NCI-H510A (cell line): ENCODE measurements at places on chromosomes 16 and 17.
A peak's percentile ranks its signal among the peaks of the same experiment; 100 is the strongest.

GRCh38 chr17:15447928-15448579 is 19.4 kb downstream of the CDRT4 start:
- no peak for DNase-seq

GRCh38 chr17:64277831-64278562 is 14.9 kb upstream of the TEX2 start:
- DNase-seq = no peak

- DNase-seq = peak; percentile 32
Observed at GRCh38 chr16:85750827-85751697, at the start of gene C16orf74. TSS of gene C16orf74 (minus strand) at chr16:85751096. CDS start at chr16:85735217, 15,879 bp downstream.

DNA sequence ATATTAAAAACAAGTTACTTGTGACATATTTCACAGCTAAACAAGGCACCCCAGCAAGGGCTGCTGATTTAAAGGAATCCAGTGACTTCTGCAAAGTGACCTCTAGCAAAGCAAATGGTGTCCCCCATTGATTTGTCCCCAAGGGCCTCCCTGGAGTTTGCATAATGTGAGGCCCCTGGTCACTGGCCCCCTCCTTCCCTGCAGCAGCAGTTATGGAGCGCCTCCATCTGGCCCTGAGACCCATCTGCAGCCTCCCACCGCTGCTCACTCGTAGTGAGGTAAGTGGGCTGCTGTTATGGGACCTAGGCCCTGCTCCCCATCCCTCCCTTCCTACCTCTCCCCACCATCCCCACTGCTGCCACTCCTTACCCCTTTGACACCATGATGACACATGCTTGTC is 19.6 kb upstream of the EEF2K start:
- no peak for DNase-seq

- DNase-seq = no peak
Observed at GRCh38 chr16:57307365-57307764, 22.9 kb upstream of the PLLP start.

DNA sequence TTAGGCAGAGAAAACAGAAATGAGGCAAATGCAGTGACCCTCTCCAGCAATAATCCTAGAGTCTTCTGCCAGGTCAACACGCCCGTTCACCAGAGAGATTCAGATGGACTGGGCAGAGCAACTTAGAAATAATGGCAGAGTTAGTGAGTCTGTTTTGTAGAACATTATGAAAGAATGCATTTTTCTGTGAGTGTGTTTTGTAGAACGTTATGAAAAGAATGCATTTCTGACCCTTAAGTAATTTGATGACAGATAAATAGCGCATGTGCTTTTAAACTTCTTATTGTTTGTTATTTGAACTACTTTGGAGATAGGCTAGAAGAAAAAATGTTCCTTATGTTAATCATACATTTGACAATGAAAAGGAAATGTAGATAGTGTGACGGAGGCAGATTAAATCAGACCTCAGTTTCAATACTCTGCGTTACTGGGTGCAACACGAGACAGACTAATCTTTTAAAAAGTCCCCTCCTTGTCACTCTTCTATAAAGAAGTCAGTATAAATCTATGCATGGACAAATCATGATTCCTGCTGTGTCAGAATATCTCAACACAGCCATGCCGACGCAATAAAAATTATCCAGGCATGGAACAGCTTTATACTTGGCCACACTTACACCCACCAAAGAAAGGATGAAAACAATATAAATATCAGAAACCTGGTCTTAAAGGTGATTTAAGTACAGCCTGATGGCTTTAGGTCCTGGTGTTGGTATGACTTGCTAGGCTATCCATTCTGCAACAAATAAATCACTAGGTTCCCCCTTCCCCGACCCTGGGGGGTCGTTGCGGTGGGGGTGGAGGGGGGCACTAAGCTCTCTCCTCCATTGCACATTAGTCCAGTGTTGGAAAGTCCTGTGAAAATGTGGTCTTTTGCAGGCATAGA is 47.8 kb downstream of the MARCHF10 start:
- no peak for DNase-seq

DNA sequence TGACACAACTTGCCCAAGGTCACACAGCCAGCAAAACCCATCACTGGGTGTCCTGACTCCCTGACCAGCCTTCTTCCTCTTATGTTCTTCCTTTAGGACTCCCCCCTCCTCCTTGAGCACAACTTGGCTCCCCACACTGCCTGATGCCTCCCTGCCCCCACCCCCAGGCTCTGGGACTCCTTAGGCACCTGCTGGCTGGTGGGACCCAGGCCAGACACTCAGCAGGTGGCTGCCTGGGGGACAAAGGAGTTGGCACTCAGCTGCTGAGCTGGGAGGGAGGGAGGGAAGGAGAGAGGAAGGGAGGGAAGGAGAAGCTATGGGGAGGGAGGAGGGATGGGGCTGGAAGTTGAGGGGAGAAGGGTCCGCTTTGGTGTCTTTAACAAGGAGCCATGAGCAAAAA is 8.0 kb downstream of the SEZ6 start:
- DNase-seq = peak; percentile 68
